ENCODE measurements at places on chromosomes 4 and X. TPM values are rescaled to one million over a fixed set of nuclear protein-coding genes. Genes with fewer than 3 reads are reported as not detected.

The DMRTC1 gene
- total RNA-seq, result not detected

The CENPE gene
- 3.9 TPM for total RNA-seq

The ADH4 gene
- 0.28 TPM for total RNA-seq

The BMX gene
- 0.56 TPM for total RNA-seq

The TNMD gene
- not detected for total RNA-seq

The S100G gene
- not detected for total RNA-seq

The CCNA2 gene
- total RNA-seq, result 97.6 TPM

The HSFX1 gene
- 0.85 TPM for total RNA-seq

The NAT8L gene
- under 0.01 TPM for total RNA-seq

The CXCR3 gene
- not detected for total RNA-seq

The GPR82 gene
- not detected for total RNA-seq

The SH3RF1 gene
- total RNA-seq, result 58.1 TPM

The XPNPEP2 gene
- not detected for total RNA-seq

The PNMA6A gene
- 2.8 TPM for total RNA-seq

The BEX5 gene
- not detected for total RNA-seq

The FGF13 gene
- under 0.01 TPM for total RNA-seq

Measured in regular cardiac myocyte (primary cell).